ENCODE measurements at places on chromosomes 1 and 21.
A peak's percentile ranks its signal among the peaks of the same experiment; 100 is the strongest.

- DNase-seq = no peak
Observed at GRCh38 chr1:167681024-167681423, 40.8 kb upstream of the MPZL1 start.

GRCh38 chr1:206803221-206803730, 31.0 kb upstream of the IL10 start:
- DNase-seq = peak; percentile 40

DNA sequence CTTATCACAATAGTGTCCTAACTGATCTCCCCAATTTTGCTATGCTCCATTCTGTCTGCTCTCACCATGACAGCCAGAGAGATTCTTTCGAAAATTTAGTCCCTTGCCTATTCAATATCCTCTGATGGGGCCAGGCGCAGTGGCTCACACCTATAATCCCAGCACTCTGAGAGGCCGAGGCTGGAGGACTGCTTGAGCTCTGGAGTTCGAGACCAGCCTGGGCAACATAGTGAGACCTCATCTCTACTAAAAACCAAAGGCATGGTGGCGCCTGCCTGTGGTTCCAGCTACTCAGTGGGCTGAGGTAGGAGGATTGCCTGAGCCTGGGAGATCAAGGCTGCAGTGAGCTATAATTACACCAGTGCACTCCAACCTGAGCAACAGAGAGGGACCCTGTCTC, 16.1 kb upstream of the PDZK1IP1 start:
- no peak for DNase-seq

DNA sequence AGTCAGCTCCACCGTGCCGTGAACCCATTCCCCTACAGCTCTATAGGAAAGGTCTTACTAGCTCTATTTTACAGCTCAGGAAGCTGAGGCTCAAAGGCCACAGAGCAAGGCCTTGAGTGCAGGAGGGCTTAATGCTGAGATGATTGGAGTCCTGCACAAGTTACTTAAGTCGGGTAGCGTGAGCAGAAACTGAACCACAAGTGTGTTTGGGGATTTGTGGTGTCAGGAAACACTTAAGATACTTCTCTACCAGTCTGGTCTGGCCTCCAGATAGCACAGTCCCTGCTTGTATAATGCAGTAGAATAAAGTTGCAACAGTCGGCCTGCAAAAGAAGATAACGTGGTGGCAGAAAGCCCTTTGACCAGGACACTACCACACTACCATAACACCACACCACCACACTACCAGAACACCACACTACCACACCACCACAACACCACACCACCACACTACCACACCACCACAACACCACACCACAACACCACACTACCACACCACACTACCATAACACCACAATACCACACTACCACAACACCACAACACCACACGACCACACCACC, 118.1 kb downstream of the SPSB1 start:
- DNase-seq = no peak

- no peak for DNase-seq
Observed at GRCh38 chr1:3588395-3588794, 22.9 kb downstream of the MEGF6 start.

- no peak for DNase-seq
Observed at GRCh38 chr1:156146020-156146768, 7.2 kb upstream of the SEMA4A start.

DNA sequence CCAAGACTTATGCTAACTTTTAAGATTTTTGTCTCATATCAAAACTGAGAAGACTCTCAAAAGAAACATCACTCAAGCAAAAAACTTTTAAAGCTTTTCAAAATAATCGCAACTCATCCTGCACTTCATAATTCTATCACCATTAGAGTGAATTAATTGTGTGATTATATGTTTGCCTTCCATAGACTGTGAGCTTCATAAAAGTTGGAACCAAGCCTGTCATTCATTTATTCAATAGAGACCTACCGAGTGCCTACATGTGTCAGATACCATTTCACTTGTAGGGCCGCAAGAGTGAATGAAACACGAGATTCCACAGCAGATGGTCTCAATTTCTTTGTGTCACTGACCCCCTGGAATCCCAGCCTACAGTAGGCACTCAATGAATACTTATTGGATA, 106.4 kb downstream of the RHOU start:
- DNase-seq = no peak

GRCh38 chr1:93448983-93449804, 1.3 kb downstream of the FNBP1L start:
- no peak for DNase-seq

DNA sequence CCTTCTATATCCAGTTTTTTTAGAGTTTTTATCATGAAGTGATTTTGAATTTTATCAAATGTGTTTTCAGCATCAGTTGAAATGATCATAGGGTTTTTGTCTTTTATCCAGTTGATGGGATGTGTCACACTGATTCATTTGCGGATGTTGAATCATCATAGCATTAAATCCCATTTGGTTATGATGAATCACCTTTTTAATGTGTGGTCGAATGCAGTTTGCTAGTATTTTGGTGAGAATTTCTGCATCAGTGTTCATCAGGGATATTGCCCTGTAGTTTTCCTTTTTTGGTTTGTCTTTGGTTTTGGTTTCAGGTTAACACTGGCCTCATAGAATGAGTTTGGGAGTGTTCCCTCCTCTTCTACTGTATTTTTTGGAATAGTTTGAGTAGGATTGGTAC, 80.3 kb downstream of the DIRAS3 start:
- DNase-seq = no peak

- no peak for DNase-seq
Observed at GRCh38 chr1:164559342-164560051, 513 bp downstream of the PBX1 start.

DNA sequence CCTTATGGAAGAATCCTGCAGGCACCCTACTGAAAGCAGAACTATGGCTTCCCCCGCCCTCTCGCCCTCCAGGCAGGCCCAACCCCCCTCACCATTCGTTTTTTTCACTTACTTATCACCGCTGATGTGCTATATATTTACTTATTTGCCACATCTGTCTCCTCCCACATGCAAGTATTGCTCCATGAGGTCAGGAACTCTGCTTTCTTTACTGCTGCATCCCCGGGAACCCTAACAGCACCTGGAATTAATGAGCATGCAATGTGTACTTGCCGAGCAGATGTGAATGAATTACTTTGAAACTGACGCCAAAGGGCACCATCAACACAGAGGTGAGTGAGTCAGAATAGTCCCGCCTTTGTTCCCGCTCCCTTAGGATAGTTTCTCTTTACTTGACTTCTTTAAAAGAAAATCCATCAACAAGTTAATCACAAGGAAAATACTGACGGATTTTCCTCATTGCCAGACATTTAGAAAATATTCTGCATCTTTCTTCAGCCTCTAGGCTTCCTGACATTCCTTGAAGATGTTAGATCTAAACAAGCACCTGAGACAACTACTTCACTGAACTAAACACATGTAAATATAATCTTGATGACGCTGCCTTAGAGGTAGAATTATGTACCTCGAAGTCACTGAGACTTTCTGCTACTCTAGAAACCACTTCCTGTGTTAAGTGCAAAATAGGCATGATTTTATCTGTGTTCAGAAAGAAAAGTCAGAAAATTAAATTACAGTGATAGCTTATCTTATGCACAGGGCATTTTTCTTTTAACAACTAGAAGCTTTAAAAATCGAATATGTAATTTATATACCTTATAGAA, 17.5 kb upstream of the RAB4A start:
- no peak for DNase-seq

DNA sequence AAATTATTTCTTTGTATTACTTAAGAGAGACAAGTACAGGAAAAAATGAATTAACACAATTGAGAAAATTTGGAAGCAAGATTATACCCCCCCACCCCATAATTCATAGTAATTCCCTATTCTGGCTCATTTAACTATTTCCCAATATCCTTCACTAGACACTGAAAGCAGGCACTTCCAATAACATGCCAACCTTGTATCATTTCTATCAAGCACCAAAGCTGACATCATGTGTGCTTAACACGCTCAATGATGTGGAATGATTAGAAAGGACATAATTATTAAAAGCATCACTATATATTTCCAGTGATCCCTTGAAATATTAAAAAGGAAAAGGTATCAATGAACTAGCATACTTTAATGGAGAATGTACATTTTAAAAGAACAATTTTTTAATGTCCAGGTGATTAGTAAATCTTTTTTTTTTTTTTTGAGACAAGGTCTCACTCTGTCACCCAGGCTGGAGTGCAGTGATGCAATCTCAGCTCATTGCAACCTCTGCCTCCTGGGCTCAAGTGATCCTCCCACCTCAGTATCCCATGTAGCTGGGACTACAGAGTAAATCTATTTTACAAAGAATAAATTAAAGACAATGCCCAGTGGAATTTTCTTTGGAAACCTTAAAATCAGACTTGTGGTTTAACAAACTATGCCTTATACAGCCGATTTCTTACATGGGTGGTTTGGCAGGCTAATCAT, 443.9 kb downstream of the DSCAM start:
- DNase-seq = no peak

DNA sequence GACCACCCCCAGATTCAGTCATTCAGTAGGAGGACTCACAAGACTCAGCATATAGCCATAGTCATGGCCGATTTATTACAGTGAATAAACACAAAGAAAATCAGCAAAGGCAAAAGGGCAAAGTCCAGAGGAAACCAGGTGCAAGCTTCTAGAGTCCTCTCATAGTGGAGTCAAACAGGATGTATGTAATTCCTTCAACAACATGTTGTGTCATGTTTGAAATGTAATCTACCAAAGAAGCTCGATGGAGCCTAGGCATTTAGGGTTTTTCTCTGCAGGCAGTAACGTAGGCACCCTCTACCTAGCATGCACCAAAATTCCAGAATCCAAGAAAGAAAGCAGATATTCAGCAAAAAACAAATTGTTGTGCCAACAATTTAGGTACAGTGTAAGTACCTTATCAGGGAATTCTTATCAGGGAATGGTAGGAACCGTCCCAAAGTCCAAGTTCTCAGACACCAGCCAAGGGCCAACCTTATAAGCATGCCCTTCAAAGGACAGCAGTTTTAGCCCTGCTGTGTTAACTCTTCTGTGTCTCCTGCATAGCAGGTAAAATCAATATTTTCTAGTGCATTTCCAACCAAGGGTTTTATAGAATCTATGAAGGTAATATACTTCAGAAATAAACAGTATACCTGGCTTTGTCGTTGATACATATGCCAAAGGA, 16.1 kb upstream of the SLAMF6 start:
- no peak for DNase-seq

DNA sequence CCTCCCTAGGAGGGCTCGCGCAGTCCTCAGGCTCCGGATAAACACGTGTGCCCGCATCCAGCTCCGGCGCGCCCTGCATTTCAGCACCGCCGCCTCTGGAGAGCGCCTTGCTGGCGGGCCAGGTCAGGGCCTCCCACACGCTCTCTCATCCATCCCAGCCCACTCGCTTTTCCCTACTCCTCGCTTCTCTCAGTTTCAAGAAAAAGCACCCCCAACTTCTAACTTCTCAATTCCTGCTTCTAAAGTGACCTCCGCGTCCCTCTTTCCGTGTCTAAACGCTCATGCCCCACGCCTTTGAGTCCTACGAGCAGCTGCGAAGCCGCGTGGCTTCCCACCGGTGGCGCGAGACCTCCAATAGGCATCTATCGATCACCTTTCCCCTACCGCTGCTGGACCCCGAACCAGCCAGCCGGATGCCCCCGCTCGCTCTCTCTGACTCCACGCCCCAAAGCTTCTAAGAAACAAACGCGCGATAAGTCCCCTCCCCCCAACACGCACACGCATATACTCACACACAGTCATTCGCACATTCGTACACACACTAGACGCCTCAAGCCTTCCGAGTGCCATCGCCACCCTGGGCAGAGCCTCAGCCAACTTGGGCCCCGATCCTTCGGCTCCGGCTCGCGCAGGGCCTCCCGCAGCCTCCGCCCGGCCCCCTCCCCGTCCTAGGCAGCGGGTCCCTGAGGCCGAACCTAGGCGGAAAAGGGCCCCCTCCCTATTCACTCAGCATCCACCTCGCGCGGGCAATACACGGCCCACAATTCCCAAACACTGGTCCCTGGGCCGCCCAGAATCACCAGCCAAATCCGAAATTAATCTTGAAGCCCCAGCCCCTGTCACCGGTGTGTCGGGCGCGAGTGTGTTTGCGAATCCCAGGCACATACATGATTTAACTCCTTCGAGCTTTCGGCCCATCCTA, 1.1 kb downstream of the NMNAT2 start:
- DNase-seq = peak; percentile 13

DNA sequence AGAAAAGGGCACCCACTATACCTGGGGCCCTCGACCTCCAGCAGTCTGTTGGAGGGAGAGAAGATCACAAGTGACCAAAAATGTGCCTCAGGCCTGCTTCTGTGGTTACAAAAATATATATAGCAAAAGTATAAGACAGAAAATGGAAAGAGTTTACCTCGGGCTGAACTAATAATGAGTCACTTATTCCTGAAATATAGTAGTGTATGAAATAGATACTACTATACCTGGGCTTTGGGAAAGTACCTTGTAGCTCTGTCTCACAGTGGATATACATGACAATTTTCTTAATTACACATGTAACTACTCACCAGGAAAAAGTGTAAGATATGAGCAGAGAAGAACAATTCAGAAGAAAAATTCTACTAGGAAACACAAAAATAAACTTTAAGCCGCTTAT, 7.3 kb upstream of the APCS start:
- DNase-seq = no peak

GRCh38 chr1:12052008-12052573, 11.0 kb upstream of the TNFRSF8 start:
- no peak for DNase-seq

- no peak for DNase-seq
Observed at GRCh38 chr1:3753656-3754454, 1.6 kb downstream of the CCDC27 start.

GRCh38 chr21:42527127-42527488, 13.5 kb downstream of the SLC37A1 start:
- no peak for DNase-seq

DNA sequence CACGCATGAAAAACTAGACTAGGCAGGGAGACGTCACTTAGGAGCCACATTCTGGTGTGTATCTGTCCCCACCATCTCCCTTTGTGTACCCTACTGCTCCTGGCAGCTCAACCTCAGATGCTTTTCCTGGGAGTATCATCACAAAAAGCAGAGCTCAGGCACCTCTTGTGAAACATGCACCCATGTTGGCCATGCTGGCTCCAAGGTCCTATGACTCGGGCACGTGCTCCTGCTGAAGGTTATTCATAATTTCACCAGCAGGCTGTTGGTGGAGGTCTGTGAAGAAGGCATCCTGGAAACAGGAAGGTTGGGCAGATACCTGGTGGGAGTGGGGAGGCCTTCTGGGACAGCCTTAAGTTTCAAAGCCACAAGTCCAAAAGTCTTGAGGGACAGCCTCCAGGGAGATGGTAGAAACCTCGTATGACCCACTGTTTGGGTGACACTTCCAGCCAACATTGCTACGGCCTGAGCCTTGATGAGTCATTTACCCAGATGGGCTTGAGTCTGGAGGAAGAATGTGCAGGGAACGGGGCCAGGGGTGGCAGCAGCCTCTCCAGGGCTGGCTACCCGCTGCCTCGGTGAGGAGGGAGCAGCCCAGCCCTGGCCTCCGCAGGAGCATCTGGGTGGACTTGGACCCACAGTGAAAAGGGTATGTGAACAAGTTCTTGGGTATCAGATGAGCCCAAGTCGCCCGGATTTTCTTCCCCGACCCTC, 75.8 kb downstream of the PGBD5 start:
- DNase-seq = no peak
